ENCODE measurements at places on chromosomes 4 and X.

- no peak for DNase-seq
Measured at GRCh38 chrX:134625315-134625718, 33.0 kb downstream of the PLAC1 start.

GRCh38 chr4:663046-663437 lies 11.0 kb downstream of the ATP5ME start:
- DNase-seq: no peak

DNA sequence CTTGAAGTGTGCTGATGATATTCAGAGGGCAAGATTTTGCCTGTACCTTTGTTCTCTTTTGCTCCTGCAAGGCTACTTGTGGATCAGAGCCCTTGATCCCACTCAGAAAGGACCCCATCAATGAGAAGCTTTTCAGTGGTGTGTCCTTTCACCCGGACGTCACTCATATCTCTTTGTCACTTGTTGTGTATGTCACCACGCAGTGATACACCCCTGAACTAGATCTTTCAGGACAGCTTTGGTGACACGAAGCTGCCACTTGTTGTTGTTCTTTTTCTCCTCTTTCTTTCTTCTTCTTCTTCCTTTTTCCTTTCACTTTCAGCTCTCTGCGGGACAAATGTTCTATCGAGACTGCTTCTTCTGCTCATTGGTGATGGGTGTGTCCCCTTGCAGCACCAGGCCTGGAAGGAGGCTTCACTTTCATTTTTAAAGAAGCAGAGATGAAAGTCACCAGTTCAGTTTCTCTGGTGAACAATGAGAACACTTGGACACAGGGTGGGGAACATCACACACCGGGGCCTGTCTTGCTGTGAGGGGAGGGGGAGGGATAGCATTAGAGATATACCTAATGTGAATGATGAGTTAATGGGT lies 83.6 kb downstream of the NBDY start:
- no peak for DNase-seq

- DNase-seq: no peak
Measured at GRCh38 chr4:151165205-151166000, 66.0 kb downstream of the RPS3A start.

- no peak for DNase-seq
Measured at GRCh38 chr4:68011684-68012083, 48.4 kb upstream of the TMPRSS11A start.

DNA sequence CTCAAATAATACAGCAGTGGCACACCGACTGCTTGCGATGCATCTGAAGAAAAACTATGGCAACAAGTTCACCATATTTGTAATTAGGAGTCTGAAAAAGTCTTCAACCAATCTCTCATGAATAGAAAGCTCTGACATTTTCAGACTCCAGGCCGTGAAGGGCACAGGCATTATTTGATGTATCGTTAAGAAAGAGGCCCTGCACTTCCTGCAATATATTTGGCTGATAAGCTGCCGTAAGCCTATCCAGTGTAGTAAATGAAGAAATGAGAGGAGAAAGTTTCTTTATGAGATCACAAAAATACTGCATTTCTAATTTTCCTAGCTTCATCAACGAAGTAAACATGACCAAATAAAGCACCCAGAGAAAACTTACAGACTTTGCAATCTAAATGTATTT lies 613.8 kb upstream of the TECRL start:
- no peak for DNase-seq

DNA sequence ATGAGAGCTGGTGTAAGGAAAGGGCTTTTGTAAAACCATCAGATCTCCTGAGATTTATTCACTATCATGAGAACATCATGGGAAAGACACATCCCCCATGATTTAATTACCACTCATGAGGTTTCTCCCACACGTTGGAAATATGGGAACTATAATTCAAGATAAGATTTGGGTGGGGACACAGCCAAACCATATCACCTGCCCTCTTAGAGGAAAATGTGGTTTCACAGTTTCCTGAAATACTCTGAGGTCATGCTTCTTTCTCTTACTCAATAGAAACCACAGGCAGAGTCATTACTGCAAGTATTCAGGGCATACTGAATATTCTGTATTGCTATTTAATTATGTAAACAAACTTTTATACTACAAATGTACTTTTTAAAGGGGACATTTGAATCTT lies 1453.3 kb downstream of the PCDH18 start:
- no peak for DNase-seq

All from stimulated activated CD8-positive, alpha-beta memory T cell treated with anti-CD3 and anti-CD28 coated beads, Interleukin-2, amount 100 ng/mL, for 1 hour (primary cell).